ENCODE measurements at places on chromosomes 3 and 15. TPM values are rescaled to one million over a fixed set of nuclear protein-coding genes. Genes with fewer than 3 reads are reported as not detected.

DNA sequence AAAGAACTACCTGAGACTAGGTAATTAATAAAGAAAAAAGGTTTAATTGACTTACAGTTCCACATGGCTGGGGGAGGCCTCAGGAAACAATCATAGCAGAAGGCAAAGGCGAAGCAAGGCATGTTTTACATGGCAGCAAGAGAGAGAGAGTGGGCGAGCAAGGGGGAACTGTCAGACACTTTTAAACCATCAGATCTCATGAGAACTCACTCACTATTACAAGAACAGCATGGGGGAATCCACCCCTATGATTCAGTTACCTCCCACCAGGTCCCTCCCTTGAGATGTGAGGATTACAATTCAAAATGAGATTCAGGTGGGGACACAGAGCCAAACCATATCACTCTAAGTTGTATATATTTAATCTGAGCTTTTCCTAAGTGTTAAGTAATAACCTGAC lies 79.0 kb upstream of the MLF1 start:
- DNase-seq = no peak

The MUSTN1 gene
- 1,165 TPM for total RNA-seq

DNA sequence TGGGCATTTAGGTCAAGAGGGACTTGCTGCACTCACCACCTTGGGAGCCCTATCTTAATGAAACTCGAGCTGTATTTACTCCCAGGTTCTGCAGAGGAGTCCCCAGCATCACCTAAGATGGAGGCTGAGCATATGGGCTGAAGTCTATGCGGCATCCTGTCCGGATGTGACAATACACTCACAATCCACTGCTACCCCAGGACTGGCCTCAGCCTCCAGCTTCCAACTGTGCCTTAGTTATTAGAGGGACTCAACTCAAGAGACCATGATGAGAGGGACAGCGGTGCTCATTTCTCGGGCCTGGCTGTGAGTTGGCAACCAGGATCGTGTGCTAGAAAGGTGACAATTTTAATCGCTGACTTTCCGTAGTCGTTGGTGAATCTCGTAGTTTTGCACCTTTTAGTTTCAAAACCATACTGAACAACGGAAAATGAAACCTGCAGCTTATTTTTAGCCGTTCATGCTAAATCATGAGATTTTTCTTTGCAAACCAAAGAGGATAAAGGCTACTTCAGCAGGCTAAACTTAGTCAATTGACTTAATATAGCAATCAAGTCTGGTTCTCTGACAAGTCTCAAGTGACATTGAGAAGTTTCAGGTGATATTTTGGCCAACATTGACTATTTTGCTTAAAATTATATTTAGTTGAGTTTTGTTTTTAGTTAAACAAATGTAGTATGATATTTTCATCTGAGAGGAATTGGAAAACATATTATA lies 11.1 kb downstream of the ZBTB38 start:
- no peak for DNase-seq

The GPR87 gene
- total RNA-seq = not detected

DNA sequence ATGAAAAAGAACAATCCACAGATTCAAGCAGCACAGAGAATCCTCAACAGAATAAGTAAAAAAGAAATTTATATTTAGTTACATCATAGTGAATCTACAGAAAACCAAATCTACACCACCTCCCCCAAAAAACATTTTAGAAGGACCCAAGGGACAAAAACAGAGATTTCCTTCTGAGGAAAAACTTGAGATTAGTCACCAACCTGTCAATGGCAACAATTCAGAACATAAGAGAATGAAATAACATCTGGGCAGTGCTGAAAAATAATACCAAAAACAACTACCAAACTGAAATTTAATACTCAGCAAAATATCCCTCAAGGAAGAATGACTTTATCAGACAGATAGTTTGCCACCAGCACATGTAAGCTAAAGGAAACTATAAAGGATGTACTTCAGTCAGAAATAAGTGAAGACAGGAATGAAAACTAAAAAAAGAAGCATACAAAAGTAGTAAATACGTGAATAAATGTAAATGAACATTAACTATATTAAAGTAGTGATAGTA lies 260.7 kb downstream of the ULK4 start:
- no peak for DNase-seq

- no peak for DNase-seq
Observed at GRCh38 chr3:17258823-17259436, 374.2 kb downstream of the PLCL2 start.

The HTR3E gene
- total RNA-seq = not detected

GRCh38 chr15:66039117-66039871 lies 170.0 kb downstream of the RAB11A start:
- DNase-seq = no peak

GRCh38 chr15:100918690-100919480 lies at the start of gene LRRK1:
TSS of gene LRRK1 (plus strand) at chr15:100919357. CDS start at chr15:100924633, 5,276 bp downstream.
- DNase-seq = peak; percentile 61
